Activated CD8-positive, alpha-beta memory T cell treated with anti-CD3 and anti-CD28 coated beads for 4 hours (primary cell): ENCODE measurements at places on chromosomes 2 and 18.

DNA sequence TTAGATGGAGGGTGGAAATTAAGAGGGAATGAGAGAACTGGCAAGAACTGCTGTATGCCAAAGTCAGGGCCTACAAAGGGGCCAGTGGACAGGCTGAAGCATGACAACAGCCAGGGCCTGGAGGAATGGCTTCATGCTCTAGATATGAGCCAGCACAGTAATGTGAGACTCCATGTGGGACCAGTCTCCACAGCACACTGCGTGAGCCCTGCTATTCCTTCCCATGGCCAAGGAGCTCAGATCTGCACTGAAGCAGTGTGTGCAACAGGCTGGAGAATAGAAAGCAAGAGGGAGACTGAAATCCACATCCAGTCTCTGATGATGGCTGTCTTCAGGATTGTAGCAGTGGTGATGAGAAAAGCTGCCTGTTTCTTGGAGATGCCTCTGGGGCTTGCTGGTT, 162.8 kb downstream of the TPGS2 start:
- no peak for DNase-seq

GRCh38 chr2:223041527-223042109, 10.4 kb upstream of the KCNE4 start:
- DNase-seq = no peak

GRCh38 chr18:60978338-60978737, 354.9 kb upstream of the CDH20 start:
- no peak for DNase-seq

DNA sequence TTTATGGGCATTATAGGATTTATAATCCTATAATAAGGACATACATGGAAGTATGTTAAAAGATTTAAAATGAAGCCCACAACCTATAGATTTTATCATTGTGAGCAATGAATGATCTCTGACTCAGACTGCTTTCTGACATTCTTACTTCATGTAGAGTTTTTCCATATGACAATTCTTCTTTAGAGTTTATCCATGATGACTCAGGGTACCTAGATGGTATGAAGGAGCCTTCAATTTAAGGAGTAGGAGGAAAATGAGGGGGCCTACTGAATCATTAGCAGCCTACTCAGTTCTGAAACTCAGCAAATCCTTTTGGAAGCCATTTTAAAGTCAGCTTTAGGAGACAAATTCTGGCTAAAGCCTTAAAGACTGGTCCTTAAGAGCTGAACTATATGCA, 10.4 kb downstream of the PELI1 start:
- DNase-seq = no peak

- no peak for DNase-seq
These were observed 70.0 kb downstream of the MBP start for GRCh38 chr18:77062518-77063003.

DNA sequence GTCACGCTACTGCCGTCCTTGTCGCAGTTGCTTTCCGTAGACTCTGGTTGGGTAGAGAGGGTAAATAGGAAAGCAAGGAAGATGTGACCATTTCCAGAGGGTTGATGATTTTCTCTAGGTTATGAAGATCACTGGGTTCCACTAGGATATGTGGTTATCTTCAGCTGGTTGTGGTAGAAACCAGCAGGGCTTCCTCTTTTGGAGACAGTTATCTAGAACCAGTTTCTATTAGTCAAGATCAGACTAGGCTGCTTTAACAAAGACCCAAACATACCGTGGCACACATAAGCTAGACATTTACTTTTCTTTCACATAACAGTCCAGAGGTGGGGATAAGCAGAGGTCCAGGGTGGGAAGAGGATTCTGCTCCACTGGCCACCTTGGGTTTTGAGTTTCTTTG, 59.6 kb downstream of the FASTKD2 start:
- DNase-seq = no peak

- no peak for DNase-seq
These were observed 75.4 kb downstream of the SFXN5 start for GRCh38 chr2:72996117-72996502.

GRCh38 chr2:191049728-191050639, 36.0 kb upstream of the STAT1 start:
- DNase-seq = no peak

DNA sequence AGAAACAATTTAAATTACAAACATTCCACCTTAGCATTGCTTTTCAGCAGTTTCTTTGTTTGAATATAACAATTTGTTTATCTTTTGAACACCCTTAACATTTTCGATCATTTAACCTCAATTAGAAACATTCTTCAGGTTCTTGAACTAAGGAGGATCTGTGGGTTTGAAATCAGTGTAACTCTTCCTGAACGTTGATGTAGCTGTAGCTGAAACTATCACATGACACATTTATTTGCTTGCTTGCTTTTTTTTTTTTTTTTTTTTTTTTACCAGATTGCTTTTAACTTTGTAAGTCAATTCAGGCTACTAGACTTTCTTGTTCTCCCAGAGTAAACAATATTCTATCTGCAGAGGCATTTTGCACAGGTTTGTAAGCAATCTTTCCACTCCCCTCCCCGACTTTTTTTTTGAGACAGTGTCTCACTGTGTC, 47.6 kb downstream of the GPD2 start:
- DNase-seq = no peak

GRCh38 chr18:13431886-13432285, 213.3 kb downstream of the LDLRAD4 start:
- no peak for DNase-seq

DNA sequence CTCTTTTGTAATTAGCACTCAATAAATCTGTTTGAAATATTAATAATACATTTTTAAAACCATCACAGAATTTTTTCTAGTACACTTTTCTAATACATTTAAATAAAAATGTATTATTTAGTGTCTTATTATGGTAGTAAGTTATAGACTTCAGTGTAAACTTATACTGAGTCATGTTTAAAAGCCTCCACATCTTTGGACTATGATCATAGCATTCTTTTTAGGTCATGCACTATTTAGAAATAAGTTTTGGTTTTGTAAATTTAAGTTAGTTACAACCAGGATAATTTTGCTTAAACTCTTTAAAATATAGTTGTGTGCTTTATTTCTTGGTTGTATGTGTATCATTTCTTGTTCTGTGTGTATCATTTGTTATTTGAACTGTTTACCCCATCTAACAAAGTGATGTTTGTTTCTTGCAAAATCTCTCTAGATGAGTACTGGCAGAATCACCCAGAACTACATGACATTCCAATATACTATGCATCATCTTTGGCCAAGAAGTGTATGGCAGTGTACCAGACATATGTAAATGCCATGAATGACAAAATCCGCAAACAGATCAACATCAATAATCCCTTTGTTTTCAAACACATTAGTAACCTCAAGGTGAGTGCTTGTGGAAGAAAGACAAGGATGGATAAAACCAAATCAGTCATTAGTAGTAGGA, 16.7 kb downstream of the CPSF3 start:
- no peak for DNase-seq

DNA sequence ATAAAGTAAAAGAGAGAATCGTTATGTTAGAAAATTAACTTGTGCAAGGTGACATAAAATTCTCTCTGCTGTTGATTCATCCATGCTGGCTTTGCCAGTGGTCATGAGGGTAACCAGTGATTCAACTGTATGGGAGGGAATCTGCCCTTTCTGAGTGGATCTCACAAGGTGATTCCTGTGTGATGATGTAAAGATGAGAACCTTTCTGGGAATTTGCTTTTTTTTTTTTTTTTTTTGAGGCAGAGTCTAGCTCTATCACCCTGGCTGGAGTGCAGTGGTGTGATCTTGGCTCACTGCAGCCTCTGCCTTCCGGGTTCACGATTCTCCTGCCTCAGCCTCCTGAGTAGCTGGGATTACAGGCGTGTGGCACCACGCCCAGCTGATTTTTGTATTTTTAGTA, 23.3 kb downstream of the RAB31 start:
- DNase-seq = no peak

- no peak for DNase-seq
These were observed 172.8 kb downstream of the ACOXL start for GRCh38 chr2:110905217-110905616.

DNA sequence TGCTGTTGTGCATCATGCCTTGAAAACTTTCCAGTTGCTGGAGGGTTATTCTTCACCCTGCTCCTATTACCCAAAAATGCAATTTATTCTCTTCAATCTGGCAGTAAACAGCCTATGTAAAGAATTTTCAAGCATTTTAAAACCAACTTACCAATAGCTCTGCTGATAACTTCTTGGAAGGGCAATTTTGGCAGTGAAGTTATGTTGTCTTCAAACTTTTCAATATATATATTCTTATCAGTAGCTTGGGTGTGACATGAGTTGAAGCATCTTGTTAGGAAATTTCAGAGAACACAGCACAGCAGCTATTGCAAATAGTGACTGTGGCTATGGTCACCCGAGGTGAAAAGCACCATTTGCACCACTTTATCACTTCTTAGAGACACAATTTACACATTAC, 395.5 kb downstream of the STK39 start:
- DNase-seq = no peak

GRCh38 chr18:27964811-27965210, 212.1 kb downstream of the CDH2 start:
- no peak for DNase-seq

GRCh38 chr2:235229236-235229635, 264.6 kb upstream of the AGAP1 start:
- no peak for DNase-seq
